Mucosa of gallbladder (tissue), 1 donor: ENCODE measurements at places on chromosomes 11 and 22.

DNA sequence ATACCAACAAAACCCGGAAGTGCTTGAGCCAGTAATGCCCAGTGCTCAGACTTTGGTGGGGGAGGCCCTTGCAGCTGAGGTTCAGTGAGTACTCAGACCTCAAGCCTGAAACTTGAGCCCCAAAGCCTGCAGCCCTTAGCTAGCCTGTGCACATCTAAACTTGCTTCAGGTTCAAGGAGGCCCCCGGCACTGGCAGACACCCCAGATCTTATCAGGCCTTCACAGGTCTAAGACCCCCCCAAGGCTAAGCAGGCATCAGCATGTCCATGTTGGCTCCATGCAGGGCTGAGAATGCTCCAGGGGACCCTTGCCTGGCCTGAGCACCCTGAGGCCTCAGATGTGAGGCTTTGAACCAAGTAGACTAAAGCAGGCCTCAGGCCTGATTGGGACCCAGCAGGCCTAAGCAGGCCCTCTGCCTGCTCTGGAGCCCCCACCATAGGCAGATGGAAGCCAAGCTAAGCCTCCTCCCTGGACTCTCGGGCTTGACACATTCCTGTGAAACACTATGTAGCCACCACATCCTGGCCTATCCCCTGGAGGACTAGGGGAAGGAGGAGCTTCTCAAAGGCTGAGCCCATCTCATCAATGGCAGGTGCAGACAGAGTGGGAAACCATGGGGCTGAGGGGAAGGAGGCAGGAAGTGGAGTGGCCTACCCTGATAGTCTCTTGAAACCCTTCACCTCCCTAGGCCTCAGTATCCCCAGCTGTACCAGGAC, 1.2 kb upstream of the CASTOR1 start:
- DNase-seq, result no peak

- DNase-seq, result no peak
These were observed 1077.9 kb downstream of the DLG2 start for GRCh38 chr11:84549217-84549616.

DNA sequence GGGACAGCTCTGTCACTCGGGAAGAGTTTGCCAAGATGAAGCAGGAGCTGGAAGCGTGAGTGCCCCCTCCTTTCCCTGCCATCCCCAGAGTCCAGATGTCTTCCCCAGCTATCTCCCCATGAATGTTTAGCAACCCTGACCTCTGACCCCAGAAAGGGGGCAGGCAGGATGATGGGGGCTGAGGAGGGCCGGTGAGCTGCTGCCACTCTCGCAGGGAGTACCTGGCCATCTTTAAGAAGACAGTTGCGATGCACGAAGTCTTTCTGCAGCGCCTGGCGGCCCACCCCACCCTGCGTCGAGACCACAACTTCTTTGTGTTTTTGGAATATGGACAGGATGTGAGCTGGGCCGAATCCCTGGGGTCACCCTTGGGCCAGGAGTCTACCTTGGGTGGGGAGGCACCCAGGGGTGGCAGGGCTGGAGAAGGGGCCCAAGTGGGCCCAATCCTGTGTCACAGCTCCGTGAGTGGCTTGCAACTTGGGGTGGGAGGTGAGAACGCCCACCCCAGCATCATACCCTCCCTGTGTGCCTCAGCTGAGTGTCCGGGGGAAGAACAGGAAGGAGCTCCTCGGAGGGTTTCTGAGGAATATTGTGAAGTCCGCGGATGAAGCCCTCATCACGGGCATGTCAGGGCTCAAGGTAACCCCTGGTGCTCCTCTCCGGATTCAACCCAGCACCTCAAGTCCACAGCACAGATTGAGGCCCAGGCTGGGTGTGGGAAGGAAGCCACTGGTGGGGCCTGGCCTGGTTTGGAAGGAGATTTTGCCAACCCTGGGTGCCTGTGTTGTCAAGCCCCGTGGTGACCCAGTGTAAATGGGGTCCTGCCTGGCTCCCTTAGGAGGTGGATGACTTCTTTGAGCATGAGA, 7.5 kb downstream of the CFL1 start:
- DNase-seq, result no peak

DNA sequence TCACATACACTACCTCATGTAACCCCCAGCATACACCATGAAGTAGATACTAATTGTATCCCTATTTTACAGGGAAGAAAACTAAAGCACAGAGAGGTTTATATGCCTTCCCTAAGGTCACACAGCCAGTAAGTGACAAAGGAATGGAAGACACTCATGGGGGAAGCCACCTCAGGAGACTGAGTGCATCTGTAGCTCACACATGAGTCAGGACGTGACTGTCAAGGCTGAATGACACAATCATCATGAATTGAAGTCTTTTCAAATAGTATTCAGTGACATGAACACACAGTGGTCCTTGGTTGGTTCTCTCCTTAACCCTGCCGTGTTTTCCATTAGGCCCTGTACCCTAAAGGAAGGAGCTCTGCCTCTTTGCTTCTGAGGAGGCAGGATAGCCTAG, 463.0 kb downstream of the NTM start:
- DNase-seq, result no peak

GRCh38 chr11:33063326-33063881, 24.0 kb downstream of the TCP11L1 start:
- DNase-seq, result no peak

- no peak for DNase-seq
These were observed 29.9 kb downstream of the MN1 start for GRCh38 chr22:27771637-27772036.

GRCh38 chr11:4164884-4165590, 70.4 kb downstream of the RRM1 start:
- DNase-seq, result no peak

- no peak for DNase-seq
These were observed 10.2 kb downstream of the C11orf96 start for GRCh38 chr11:43952401-43953342.

DNA sequence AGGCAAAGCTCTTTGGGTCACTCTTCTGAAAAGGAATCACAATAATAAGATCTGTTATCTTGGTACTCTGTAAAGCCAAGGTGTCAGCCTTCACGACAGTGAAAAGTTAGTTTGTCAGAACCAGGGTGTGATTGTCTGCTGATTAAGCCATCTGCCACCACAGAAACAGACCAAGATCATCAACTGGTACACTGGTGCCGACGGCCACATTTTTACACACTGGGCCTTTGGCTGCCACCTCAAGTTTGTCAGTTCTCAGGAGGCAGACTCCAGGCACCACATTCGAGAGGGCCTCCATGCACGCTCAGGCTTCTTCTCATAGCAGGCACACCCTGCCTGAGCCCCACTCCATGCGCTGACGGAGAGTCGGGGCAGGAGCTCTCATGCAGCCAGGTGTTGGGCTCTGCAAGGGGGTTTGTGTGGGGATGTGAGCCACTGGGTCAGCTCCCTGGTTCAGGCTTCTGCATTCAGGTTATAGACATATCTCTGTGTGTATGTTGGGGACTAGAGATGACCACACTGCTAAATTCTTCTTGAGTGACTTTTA, 66.2 kb downstream of the KCNJ1 start:
- DNase-seq, result no peak

DNA sequence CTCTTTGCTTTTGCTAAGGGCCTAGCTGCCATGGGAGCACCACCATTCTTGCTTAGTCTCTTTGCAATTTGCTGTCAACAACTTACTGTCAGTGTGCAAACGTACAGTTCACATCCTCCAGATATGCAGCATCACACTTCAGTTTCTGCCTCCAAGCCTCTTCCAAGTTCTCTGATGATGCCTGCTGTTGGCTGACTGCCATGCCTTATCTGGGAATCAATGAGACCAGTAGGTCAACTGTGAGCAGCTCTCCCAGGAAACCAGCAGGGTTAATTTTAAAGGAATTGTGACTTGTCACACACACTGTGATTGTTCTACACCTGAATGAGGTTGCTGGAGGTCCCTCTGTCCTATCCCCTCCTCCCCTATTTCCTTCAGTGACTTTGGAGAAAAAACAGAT, 56.0 kb downstream of the COPB1 start:
- DNase-seq, result peak; percentile 81

DNA sequence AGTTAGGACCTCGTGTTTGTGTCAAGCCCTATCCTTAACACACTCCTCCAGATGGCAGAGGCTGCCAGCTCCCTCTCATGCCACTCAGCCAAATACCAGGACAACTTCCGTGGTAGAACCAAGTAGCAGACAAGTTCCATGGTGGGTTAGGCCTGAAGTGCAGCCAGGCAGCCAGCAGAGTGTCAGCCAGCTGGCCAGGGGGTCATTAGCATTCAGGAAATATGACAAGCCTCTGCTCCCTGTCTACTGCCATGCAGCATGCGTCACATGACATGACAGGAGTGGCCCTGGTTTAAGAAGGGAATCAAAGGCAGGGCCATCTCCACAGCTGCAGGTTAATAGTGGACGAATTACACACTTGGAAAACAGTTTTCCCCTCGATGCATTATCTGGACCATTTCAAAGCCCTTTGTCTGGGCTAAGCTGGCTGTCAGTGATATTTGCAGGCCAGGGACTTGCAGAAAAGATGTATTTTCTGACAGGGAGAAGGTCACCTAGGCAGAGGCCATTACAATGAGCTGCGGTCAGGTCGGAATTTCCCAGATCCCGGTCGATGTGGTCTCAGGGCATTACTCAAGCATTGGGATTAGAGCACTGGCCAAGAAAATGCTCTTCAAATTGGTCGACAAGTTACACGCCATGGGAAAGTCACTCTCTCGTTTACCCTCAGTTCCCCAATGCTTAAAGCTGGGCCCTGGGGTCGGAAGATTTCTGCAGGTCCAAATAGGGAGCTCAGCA, 461.7 kb upstream of the CADM1 start:
- peak; percentile 41 for DNase-seq

DNA sequence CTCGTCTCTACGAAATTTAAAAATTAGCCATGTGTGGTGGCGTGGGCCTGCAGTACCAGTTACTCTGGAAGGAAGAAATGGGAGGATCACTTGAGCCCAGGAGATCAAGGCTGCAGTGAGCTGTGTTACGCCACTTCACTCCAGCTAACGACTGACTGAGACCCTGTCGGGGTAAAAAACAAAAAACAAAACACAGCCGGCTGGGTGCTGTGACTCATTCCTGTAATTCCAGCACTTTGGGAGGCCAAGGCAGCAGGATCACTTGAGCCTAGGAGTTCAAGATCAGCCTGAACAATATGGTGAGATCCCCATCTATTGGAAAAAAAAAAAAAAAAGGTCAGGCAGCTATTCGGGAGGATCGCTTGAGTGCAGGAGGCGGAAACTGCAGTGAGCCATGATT, 2.4 kb downstream of the PAFAH1B2 start:
- DNase-seq, result no peak

- DNase-seq, result no peak
These were observed 48.1 kb upstream of the GRAMD1B start for GRCh38 chr11:123381817-123382554.

- DNase-seq, result peak; percentile 25
These were observed 102.9 kb downstream of the CTTN start for GRCh38 chr11:70501051-70501901.

DNA sequence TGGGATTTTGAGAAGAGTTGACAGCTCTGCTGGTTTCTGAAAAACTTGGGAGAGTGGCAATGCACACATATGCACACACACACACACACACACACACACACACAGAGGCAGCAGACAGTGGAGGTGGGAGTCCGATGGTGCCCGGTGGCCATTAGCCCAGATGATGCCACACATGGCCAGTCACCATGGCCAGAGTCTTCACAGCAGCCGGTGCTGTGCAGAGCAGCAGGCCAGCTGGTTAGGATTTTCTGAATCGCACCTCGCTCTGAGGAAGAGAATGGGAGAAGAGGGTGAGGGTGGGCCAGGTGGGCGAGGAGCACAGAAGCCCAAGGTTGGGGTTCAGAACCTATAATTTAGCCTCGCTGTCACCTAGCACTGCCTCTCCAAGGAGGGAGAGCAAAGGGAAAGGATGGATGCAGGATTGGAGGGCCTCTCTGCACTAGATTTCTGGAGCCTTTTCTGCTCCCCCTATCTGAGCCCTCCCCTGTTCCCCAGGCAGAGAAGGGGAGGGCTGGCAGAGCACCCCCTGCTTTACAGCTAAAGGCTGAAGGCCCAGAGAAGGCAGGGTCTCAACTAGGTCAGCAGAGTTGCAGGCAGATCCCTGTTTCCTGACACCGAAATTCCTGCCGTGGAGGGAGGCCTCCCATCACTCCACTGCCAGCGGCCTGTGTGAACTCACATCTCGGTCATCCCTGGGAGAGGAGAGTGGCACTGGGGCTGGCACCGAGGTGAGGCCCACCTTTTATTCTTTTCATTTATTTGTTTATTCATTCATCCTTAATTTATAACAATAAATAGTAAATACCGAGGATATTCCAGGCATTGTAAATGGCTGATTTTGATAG, 25.8 kb upstream of the FXYD6 start:
- no peak for DNase-seq

- no peak for DNase-seq
These were observed at the start of gene KLHL35 for GRCh38 chr11:75432911-75433321. Gene KLHL35 (minus strand): TSS chr11:75433203. CDS start chr11:75430629, 2,574 bp downstream.

DNA sequence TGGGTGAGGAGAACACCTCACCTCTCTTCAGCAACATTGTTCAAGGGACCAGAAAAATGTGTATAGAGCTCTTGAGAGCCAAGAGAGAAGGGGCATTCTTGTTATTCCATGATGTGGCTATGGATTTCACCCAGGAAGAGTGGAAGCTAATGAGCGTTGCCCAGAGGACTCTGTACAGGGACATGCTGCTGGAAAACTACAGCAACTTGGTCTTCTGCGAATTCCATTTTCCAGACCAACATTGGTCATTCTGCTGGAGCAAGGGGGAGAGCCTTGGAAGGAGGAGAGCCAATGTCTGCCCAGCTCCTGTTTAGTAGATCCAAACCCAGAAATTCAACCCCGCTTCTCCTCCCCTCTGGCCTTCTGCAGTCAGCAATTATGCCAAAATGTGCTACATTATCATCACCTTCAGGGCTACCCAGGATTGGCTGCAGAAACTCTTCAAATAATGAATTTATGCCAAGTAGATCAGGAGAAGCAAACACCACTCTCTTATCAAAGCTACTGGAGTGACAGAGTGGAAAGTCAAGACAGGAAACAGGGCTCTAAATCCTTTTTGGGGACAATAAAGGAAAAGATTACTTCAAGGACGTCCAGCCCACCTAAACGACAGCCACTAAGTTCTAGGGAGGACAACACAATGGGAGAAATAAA, 707.5 kb upstream of the LUZP2 start:
- DNase-seq, result no peak

DNA sequence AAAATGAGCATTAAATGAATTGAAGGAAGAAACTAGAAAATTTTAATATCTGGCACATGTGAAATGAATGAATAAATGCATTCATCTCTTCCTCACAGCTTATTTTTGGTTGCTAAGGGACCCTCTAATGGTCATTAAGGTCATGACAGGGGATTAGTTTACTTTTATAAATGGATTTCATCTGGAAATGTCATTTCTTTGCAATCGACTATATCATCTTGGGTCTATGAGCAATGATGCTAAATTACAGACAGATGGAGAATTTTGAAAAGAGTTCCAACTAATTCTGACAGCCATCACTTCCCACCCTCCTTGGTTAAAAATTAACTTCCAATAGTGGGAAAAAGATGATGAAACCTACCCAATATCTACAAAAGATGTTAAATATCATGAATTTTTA, 98.0 kb downstream of the KIF18A start:
- no peak for DNase-seq

- DNase-seq, result no peak
These were observed 9.1 kb upstream of the TUBA8 start for GRCh38 chr22:18101536-18101935.

GRCh38 chr22:40583053-40583741, 53.3 kb downstream of the MRTFA start:
- DNase-seq, result no peak

GRCh38 chr22:46595545-46595944, 24.6 kb upstream of the GRAMD4 start:
- DNase-seq, result no peak
